Pons (tissue), 1 donor: ENCODE measurements at places on chromosomes 2 and 18.

GRCh38 chr2:221145396-221145795 is 426.7 kb downstream of the EPHA4 start:
- no peak for DNase-seq

GRCh38 chr2:56475191-56475590 is 291.4 kb downstream of the CCDC85A start:
- no peak for DNase-seq

DNA sequence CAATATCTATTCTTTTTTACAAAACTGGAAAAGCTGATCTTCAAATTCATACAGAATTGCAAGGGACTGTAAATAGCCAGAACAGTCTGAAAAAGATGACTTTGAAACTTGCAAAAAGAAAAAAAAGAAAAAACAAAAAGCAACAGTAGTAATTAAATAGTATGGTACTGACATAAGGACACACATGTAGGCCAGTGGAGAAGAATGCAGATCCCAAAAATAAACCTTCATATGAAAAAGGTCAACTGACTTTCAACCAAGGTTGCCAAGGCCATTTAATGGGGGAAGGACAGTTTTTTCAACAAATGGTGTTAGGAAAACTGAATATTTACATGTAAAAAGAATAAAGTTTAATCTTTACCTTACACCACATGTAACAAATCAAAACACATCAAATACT is 111.8 kb downstream of the USP34 start:
- DNase-seq = no peak

DNA sequence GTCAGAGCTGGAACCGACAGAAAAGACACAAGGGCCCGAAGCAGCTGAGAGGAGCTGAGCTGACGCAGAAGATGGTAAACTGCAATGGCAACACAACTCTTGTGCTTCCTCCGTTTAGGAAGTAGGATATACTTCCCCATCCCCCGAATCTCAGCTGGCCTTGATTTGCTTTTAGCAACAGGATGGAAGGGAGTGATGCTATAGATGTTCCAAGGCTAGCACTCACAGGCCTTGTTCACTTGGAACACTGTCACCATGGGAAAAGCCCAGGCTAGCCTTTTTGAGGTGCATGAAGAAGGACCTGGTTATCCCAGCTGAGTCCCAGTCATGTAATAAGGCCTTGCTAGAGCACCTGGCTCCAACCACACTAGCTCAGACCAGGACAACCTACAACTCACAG is 26.0 kb downstream of the STAT1 start:
- no peak for DNase-seq

DNA sequence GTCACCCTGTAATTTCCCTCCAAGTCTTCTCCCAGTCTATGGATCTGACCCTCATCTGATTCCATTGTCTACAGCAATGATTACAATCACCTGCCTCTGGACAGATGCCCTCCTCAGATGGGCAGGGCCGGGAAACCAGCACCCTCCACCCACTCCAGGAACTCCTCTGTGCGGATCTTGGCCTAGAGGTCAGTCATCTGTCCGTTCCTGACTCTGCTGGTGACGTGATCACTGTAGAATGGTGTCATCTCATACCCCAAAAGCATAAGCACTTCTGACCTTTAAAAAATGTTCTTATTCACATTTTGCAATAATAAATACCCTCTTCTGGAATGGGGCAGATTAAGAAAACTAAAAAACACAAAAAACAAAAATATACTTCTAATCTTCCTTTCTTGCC is 29.5 kb upstream of the BZW1 start:
- no peak for DNase-seq
